CD4-positive, alpha-beta T cell treated with Interferon alpha-2 for 1 hour (primary cell): ENCODE measurements at places on chromosomes 2 and 18.
A peak's percentile ranks its signal among the peaks of the same experiment; 100 is the strongest.

DNA sequence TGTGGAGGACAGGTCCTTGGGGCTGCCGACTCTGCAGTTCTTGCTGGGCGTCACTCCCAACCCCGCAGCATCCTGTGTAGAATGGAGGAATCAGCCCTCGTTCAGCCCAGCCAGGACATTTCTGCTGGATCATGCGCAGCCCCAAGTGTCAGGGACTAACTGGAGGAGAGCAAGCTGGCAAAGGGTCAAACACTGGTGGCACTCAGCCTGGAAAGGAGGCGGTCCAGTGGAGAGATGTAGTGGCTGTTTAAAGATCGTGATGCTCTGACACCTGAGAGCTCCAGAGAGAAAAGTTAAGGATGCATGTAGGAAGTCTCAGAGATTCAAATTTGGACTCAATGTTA lies 63.6 kb upstream of the SH3RF3 start:
- DNase-seq: no peak

- DNase-seq: no peak
Measured at GRCh38 chr2:64328415-64328722, 125.6 kb upstream of the LGALSL start.

DNA sequence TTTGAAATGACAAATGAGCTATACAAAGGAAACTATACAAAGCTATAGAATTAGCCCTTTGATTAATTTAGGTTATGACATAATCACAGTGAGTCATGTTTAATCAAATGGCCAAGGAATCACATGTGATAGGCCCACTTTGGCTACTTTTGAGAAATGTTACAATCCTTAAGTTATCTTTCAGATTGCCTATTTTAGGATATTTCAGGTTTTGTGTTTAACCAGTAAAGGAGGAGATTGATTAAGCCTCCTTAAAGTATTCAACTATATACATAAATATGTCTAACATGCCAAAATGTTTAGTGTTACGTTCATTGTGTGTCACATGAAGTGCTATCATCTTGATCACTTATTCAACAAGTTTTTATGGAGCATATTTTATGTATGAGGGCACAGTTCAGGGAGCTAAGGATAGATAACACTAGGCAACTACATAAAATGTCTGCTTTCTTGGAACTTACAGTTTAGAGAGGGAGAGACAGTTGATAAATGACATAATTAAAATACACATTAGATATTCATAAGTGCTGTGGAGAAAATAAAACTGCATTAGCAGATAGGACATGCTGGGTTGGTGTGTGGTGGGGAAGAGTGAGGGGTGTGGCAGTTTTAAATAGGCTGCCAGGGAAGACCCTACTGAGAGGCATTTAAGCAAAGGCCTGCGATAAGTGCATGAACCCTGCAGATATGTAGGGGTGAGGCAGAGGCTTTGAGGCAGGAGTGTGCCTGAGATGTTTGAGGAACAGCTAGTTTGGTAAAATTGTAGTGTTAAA lies 77.2 kb downstream of the LTBP1 start:
- DNase-seq: no peak

DNA sequence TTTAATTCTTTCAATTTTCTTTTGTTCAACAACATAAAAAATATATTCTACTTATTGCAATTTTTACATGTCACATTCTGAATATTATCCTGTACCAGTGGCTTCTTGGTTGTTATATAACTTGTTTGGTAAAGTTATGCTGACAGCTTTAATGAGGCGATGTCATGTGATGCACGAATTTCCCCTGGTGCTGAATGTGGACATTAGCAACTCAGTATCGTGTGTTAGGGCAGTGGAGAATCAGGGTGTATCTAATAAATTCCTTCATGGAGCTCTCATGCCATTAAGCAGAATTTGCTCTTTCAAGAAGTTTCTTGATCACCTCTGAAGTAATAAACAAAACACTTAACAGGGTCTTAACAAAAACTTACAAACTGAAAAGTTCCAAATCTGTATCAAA lies 99.6 kb upstream of the DNMT3A start:
- no peak for DNase-seq

DNA sequence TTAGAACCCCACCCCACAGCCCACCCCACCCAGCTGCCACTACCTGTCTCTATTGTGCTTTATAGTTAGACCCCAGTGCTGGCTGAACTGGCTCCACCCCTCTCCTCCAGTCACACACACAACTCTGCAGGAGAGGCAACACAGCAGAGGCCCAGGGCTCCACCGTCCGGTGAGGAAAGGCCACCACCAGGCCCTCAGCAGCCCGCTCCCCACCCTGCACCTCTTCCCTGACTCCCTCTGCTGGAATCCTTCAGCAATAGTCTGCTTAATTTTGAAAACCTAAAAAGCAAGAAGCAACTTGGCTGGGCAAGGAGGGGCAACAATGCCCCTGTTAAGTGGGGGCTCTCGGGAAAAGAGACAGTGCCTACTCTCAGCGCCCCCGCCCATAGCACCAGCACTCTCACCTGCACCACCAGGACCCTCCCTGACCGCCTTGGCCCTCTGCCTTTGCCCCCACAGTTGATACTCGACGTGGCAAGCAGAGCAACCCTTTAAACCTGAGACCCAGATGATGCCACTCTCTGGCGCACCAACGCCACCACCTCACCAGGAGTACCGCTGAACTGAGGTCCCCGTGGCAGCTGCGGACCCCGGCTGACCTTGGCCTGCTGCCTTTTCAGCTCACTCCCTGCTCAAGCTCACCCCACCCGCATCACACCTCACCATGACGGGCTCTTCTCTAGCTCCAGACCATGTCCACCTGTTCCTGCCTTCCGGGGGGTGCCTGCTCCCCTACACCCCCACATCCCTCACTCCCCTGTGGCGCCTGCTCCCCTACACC lies 45.7 kb downstream of the NDUFA10 start:
- DNase-seq: no peak

DNA sequence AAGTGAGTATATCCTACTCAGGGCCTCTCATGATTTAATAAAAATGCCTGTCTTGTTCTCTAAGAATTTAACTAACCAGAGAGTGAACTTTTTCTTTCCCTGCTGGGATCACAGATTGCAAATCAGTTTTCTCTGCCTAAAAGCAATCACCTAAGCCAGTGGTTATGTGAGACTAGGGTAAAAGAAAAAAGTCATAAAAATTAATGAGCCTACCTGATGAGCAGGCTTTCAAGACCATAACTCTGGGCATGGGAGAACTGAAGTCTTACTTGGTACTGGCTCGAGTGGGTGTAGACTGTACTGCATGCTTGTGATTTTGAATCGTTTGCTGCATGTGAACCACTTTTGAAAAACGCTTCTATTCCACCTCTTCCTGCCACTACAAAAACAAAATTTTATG lies 1677.0 kb upstream of the LRRTM1 start:
- no peak for DNase-seq

GRCh38 chr18:46574000-46574742 lies 82.8 kb downstream of the LOXHD1 start:
- DNase-seq: no peak

DNA sequence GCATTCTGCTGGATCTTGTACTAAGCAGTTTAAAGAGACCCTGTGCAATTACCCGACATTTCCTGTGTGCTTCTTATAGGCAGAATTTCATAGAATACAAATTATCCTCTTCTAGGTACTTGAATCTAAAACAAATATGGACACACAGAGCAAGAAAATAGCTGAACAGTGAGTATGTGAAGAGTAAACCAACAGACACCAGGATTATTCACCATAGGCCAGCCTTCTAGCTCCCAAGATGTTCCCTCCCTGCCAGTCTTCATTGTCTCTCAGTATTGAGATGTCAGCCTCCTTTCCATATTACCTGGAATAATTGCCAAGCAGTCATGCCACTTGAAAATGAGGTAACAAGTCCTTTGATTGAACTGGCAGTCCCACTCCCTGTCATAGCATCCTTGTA lies 187.1 kb downstream of the PTPRM start:
- no peak for DNase-seq

- no peak for DNase-seq
Measured at GRCh38 chr2:232489516-232490220, 2.0 kb upstream of the ECEL1 start.

GRCh38 chr2:70125498-70125898 lies 38.2 kb downstream of the PCBP1 start:
- no peak for DNase-seq

- DNase-seq: no peak
Measured at GRCh38 chr2:121284463-121285449, at the start of gene TFCP2L1. TFCP2L1 (minus strand) TSS chr2:121285202; CDS start chr2:121285109, 93 bp downstream.

DNA sequence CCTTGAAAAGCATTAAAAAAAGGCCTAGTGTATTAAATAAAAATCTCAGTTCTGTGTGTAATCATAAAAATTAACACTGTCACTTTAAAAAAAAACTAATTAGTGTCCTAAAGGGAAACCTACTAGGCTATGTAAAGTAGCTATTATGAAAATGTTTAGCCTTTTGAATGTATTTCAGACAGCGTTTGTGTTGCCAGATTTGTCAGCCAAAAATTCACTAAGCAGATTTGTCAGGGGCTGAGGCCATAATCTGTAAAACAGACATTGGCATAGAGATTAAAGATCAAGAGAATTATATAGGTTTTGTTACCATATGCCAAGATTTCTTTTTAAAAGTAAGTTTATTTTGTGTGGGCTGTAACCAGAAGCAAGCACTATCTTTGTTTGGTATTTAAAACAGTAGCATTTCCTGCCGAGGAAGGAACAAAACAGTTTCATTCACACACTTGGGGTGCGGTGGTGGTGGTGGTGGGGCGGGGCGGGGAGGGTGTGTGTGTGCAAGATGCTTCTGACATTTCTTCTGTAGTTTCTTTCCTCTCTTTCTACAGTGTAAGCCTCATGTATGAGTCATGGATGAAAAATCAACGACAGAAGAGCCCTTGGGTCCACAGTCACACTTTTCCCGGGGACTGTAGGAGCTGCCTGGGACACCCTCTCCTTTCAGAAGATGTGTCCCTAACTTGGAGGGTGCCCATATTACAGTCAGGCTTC lies 328.5 kb upstream of the FANCL start:
- peak; percentile 4 for DNase-seq

GRCh38 chr2:230323385-230324106 lies 3.4 kb upstream of the SP140L start:
- no peak for DNase-seq

- DNase-seq: no peak
Measured at GRCh38 chr18:74183130-74183529, 34.8 kb downstream of the TIMM21 start.

DNA sequence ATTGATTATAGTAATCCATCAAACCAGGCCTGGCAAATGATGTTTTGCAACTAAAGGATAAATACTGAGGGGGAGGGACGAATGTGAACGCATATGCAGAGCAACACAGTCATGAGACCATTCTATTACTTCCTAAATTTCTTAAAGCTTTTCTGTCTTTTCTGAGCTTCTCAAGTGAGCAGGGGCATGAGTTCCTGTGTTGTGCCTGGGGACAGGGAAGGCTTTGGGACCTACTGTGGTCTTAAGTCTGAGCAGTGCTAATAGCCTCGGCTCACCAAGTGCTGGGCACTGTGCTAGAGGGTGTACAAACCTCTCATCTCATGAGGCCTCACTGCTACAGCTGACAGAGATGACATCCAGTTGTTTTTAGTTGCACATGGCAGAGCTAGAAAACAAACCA lies 182.4 kb downstream of the NEDD4L start:
- no peak for DNase-seq

DNA sequence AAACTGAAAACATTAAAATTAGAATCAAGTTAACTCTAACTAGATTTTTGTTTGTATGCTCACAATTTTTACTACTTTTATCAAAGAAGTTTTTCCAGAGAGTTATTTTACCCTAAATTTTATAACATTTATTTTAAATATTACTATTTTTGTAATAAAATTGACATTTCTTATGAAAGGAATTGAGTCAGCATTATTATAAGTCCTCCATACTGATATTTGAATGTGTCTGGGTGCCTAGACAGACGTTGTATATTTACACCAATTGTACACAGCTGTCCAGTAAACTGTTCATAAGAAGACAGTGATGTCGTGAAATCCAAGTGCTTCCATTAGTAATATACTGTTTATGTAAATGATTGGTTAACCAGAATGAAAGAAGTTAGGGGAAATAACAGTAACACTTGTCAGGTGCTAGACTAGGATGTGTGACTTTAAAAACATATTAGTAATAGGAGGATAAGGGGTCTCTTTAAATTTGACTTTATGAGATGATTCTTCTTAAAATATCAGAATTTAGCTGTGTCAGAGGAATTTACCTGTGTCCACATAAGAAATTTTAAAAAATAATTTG lies 73.7 kb downstream of the TANK start:
- no peak for DNase-seq

- no peak for DNase-seq
Measured at GRCh38 chr2:128682266-128682665, 363.6 kb upstream of the HS6ST1 start.

- no peak for DNase-seq
Measured at GRCh38 chr2:1153920-1154319, 203.3 kb downstream of the SNTG2 start.

- DNase-seq: no peak
Measured at GRCh38 chr2:486371-486770, 190.8 kb downstream of the TMEM18 start.

DNA sequence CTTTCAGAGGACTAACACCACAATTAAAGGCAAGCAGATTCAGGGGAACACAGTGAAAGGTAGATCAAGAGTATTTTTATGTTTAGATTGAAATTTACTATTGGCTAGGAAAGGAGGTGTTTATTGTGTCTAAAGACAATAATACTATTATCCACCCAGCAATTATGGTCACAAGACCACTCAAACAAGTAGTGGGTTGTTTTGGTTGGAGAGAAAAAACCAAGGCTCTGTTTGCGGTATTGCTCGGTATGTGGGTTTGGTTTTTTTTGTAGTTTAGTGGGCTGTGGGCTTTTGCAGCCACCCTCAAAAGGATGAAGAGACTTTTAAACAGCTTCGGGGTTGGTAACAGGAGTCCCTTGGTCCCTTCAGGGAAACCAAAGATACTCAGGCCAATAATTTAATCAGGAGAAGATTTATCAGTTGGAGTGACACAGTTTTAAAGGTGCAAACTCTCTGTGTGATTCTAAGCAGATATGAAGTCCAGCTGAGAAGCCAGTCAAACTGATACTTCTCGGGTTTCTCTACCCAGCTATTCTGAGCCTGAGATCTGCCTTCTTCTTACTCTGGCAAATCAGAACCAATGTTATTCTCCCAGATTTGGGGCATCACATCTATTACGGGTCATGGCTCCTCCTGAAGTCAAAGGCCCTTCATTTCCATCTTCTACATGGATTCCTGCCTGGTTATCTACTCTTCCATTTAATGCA lies 55.3 kb downstream of the DCC start:
- no peak for DNase-seq

GRCh38 chr18:25898965-25899364 lies 191.4 kb downstream of the SS18 start:
- no peak for DNase-seq
